ENCODE measurements at places on chromosomes 6 and 20.

GRCh38 chr20:45892049-45892825 is 1.1 kb downstream of the CTSA start:
- peak; percentile 22 for DNase-seq

DNA sequence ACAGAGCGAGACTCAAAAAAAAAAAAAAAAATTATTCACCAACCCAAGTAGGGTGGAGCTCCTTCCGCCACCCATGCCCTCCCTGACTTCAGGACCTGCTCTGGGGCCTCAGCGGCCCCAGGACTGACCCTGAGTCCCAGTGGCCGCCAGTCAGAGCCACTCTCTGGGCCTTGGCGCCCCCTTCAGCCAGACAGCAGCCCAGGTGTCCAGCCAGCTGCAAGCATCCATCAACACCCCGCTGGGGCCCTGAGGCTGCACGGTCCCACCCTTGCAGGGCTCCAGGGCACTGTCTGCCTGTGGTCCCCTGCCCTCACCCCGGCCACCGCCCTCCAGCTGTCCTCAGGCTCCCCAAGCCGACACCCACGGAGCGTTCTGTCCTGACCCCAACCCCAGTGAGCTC is 11.4 kb upstream of the KCNQ2 start:
- no peak for DNase-seq

DNA sequence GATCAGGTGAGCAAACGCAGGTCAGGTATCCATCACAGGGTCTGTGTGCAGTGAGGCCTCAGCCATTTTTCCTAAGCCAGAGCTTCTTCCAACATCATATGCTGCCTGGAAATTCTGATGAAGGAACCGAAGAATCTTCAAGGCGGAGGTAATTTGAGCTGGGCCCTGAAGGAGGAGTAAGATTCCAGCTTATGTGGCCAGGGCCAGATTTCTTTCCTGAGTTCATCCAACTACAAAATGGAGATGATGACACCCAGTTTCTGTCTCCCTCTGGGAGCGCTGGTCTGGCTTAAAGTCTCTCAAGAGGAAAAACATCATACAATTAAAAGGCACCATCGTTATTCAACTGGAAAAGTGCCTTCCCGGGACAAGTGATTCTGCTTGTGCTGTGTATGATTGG is 6.9 kb upstream of the MANBAL start:
- DNase-seq, result peak; percentile 77

- DNase-seq, result no peak
These were observed 90.3 kb downstream of the FOXF2 start for GRCh38 chr6:1479601-1480221.

- no peak for DNase-seq
These were observed 5.2 kb downstream of the CDYL start for GRCh38 chr6:4781426-4781825.
